ENCODE measurements at places on chromosomes 5 and 9. TPM values are rescaled to one million over a fixed set of nuclear protein-coding genes. Genes with fewer than 3 reads are reported as not detected.

The HSD17B4 gene
- total RNA-seq, result 156 TPM

The ISL1 gene
- 15.3 TPM for total RNA-seq

The GCNT4 gene
- not detected for total RNA-seq

The SLC35D2 gene
- 25.2 TPM for total RNA-seq

The NTNG2 gene
- total RNA-seq, result not detected

The FAM169A gene
- 0.23 TPM for total RNA-seq

The ZDHHC11 gene
- 43.4 TPM for total RNA-seq

The PCDHA6 gene
- total RNA-seq, result not detected

The GDF9 gene
- 0.05 TPM for total RNA-seq

The GADD45G gene
- 1.3 TPM for total RNA-seq

The RNF180 gene
- not detected for total RNA-seq

The CFAP90 gene
- not detected for total RNA-seq

The GMCL2 gene
- total RNA-seq, result not detected

The NEUROG1 gene
- not detected for total RNA-seq

The HSDL2 gene
- 29.5 TPM for total RNA-seq

The NRG2 gene
- total RNA-seq, result not detected

The FOXD4L5 gene
- not detected for total RNA-seq

The SEC16A gene
- total RNA-seq, result 43.5 TPM

The NR4A3 gene
- total RNA-seq, result 0.13 TPM

The CNTFR gene
- not detected for total RNA-seq

The CSF1R gene
- not detected for total RNA-seq

The DMGDH gene
- total RNA-seq, result not detected

The IFNK gene
- total RNA-seq, result not detected

The FAM114A2 gene
- 3.9 TPM for total RNA-seq

The PCDHGA8 gene
- not detected for total RNA-seq

The SCGB3A2 gene
- total RNA-seq, result not detected

The GRXCR2 gene
- total RNA-seq, result not detected

The ORM2 gene
- not detected for total RNA-seq

The NRARP gene
- total RNA-seq, result 116 TPM

All from HT-29 (cell line).